Activated naive CD8-positive, alpha-beta T cell treated with anti-CD3 and anti-CD28 coated beads, Interleukin-2, amount 10 ng/mL, durations not matched to agents 7 days and 5 days (primary cell): ENCODE measurements at places on chromosomes 16 and 17. TPM values are rescaled to one million over a fixed set of nuclear protein-coding genes. Genes with fewer than 3 reads are reported as not detected.

DNA sequence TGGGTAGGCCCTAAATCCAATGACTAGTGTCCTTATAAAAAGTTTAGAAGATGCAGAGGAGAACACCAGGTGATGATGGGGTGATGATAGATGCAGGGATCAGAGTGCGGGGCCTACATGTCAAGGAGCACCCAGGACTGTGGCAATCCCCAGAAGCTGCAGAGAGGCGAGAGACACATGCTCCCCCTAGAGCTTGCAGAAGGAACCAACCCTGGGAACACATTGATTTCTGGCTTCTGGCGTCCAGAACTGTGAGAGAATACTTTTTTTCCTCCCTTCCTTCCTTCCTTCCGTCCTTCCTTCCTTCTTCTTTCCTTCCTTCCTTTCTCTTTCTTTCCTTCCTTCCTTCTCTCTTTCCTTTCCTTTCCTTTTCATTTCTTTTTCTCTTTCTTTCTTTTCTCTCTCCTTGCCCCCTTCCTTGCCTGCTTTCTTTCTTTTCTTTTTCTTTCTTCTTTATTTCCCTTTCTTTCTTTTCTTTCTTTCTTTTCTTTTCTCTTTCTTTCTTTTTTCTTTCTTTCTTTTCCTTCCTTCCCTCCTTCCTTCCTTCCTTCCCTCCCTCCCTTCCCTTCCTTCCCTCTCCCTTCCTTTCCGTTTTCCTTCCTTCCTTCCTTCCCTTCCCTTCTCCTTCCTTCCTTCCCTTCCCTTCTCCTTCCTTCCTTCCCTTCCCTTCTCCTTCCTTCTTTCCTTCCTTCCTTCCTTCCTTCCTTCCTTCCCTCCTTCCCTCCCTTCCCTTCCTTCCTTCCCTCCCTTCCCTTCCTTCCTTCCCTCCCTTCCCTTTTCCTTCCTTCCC lies 134.3 kb downstream of the HAPSTR1 start:
- no peaks in the 10 kb centered on the region for H3K4me1 ChIP-seq
- H3K4me3 ChIP-seq = no peak overlapping the region
- H3K36me3 ChIP-seq = no peaks in the 10 kb centered on the region
- DNase-seq = no peak

DNA sequence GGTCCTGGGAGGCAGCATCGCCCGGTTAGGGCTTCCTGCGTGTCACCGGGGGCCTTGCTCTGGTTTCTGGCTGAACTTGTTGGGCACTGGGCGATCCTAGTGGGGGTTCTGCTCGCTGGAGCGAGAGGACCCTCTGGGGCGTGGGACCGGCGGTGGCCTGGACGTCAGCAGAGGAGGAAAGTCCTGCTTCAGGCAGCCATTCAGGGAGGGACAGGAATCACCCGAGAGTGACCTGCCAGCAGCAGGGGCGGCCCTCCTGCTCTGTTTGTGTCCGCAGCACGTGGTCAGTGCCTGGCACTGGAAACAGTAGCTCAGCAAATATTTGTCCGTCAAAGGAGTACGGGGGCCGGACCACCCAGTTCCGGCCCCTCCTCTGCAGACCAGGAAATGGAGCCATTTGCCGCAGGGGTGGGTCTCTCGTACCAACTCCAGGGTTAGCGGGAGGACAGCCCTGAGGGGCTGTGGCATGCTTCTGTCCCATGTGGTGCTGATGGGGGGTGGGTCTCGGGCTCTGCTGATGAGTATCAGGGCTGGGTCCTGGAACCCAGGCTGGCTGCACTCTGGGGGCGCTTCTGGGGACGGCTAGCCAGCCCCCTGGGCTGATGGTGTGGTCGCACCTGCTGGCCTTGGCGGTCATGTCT lies 48.3 kb downstream of the BAIAP2 start:
- no peaks in the 10 kb centered on the region for H3K4me1 ChIP-seq
- H3K27ac ChIP-seq = no peak overlapping the region
- H3K4me3 ChIP-seq = no peak overlapping the region
- DNase-seq = no peak
- H3K36me3 ChIP-seq = no peaks in the 10 kb centered on the region

- no peaks in the 10 kb centered on the region for H3K27me3 ChIP-seq
- H3K36me3 ChIP-seq = peaks cover 11% of the 10 kb centered on the region
- DNase-seq = no peak
- H3K4me1 ChIP-seq = peaks cover 6% of the 10 kb centered on the region
- H3K27ac ChIP-seq = no peak overlapping the region
- H3K4me3 ChIP-seq = no peak overlapping the region
Observed at GRCh38 chr16:85783441-85783840, 15.9 kb downstream of the EMC8 start.

DNA sequence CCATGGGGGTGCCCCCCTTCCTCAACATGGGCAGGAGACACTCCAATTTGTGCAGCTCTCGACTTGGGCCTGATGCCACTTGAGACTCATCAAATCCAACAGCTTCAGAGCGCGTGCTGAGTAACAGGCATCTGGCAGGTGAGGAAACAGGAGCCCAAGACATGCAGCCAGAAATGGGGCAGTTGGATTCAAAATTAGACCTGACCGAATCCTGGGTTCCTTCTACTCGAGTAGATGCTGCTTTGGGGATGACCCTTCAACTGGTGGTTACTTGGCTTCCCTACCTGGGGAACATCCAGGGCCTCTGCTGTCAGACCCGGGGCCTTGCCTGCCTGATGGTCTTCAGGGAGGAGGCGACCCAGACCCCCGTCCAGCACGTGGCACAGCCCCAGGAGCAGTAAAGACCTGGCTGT lies 488 bp upstream of the NTN3 start:
- H3K4me1 ChIP-seq = peaks cover 9% of the 10 kb centered on the region
- H3K4me3 ChIP-seq = no peak overlapping the region
- H3K27me3 ChIP-seq = peaks cover 49% of the 10 kb centered on the region
- no peak overlapping the region for H3K27ac ChIP-seq
- no peak for DNase-seq
- H3K36me3 ChIP-seq = no peaks in the 10 kb centered on the region

DNA sequence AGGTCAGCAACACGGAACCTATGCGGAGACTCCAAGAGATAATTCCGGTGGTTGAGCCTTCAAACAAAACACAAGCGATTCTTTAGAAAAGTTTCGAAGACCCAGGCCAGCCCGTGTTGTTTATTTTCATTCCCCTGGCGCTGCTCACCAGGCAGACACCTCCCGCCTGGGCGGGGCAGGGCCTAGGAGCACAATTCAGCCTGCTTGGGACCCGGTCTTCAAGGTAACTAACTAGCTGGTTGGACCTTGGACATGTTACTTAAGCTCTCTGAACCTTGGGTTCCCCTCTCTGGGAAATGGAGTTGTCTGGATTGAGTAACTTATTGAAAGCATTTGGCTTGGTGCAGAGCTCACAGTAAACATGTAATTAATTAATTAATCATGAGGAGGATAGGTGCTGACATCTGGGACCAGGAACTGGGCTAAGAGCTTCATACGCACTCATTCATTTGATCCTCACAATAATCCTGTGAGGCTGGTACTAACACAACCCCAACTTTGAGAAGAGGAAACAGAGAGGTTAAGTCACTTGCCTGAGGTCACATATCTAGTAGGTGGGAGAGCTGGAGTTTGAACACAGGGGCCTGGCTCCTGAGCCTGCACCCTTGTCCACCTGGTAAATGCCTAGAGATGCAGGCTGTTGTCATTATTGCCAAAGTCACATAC lies 125.3 kb upstream of the SMURF2 start:
- H3K27me3 ChIP-seq = no peaks in the 10 kb centered on the region
- no peak for DNase-seq
- peak overlapping the region; percentile 11 for H3K27ac ChIP-seq
- peaks cover 7% of the 10 kb centered on the region for H3K4me1 ChIP-seq
- peaks cover 11% of the 10 kb centered on the region for H3K36me3 ChIP-seq
- H3K4me3 ChIP-seq = no peak overlapping the region

Gene CACNG5
- total RNA-seq = not detected

Gene ELMO3
- total RNA-seq = 9.4 TPM

Gene ABCC6
- total RNA-seq = not detected

Gene SLC52A1
- total RNA-seq = 1.4 TPM
